Natural killer cell (primary cell): ENCODE measurements at places on chromosomes 2 and 18.
A peak's percentile ranks its signal among the peaks of the same experiment; 100 is the strongest.

DNA sequence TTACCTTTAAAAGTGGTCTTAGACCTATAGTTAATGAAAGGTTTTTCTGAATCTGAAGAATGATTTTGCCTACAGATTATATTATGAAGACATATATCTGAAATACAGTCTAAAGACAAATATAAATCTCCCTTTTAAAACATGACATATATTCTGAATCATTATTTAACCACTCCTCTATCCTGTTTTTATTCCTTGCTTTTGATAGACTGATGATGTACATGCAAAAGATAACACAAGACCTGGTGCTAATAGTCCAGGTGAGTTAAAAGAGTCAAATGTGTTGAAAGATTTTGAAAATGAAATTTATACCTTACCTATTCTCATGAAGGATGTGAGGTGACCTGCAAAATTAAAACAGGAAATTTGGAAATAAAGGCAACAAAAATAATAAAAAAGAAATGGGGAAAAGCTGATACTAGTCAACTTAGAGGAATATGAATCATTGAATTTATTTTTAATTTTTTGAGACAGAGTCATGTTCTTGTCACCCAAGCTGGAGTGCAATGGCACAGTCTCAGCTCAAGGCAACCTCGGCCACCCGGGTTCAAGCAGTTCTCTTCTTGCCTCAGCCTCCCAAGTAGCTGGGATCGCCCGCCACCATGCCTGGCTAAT lies 29.3 kb downstream of the DDX1 start:
- DNase-seq: no peak

GRCh38 chr2:44616667-44617155 lies 255.0 kb downstream of the CAMKMT start:
- peak; percentile 25 for DNase-seq

GRCh38 chr2:95004711-95005110 lies 20.8 kb upstream of the MAL start:
- no peak for DNase-seq

- no peak for DNase-seq
These were observed 191.1 kb upstream of the GLI2 start for GRCh38 chr2:120544522-120544921.

DNA sequence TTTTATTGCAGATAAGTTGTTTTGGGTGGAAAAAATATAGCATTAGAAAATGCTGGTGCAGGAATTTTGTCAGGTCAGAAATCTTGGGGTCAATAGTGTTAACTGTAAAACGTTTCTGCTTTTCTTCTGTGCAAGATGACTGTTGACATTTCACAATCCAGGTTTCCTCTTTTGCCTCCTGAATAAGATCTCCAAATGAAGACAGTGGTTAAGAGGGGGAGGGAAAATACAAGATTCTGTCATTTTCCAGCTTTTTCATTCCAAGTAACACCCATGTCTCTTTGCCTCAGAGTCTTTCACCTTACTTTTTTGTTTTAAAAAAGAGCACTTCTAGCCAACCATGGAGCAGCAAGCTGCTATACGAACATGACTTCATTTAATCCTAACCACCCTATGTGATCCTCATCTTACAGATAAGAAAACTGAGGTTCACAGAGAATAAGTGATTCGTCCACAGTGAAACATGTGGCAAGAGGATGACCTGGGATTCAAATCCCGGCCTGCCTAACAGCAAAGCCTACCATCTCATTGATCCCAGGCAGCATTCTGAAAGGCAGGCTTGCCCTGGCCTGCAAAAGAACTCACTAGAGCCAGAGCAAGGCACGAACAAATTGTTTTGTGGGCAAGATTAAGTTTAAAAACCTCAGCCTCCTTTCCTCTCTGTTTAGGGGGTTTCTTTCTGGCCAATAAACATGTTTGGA lies 3.0 kb downstream of the PLEK start:
- DNase-seq: no peak

- DNase-seq: no peak
These were observed 71.2 kb downstream of the SLC8A1 start for GRCh38 chr2:40380721-40381120.

DNA sequence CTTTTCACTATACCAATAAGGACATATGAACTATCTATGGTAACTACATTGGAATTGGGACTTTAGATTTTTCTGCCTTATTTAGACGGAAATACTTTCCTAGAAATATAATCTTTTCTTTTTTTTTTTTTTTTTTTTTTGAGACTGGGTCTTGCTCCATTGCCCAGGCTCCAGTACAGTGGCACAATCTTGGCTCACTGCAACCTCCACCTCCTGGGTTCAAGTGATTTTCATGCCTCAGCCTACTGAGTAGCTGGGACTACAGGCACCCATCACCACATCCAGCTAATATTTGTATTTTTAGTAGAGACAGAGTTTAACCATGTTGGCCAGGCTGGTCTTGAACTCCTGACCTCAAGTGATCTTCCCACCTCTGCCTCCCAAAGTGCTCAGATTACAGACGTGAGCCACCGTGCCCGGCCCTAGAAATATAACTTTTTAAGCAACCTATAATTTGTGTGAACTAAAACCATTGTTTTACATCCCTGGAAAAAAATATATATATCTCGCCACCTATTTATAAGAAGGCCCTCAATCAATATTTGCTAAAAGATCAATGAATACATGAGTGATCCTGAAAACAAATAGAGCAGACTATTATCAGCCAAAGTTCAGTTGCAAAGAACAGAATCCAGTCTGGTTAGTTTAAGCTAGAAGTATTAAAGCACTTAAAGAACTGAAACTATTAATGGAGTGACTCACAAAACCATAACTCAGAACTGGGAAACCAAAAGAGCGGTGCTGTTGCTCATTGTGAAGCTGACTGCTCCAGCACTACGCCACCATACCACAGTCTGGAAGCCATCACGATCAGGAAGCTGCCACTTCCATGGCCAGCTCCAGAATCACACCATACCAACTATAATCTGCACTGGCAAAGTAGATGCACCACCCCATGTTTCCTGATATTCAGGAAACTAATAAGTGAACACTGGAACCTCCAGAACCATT lies 8.4 kb upstream of the HNRNPLL start:
- DNase-seq: no peak

DNA sequence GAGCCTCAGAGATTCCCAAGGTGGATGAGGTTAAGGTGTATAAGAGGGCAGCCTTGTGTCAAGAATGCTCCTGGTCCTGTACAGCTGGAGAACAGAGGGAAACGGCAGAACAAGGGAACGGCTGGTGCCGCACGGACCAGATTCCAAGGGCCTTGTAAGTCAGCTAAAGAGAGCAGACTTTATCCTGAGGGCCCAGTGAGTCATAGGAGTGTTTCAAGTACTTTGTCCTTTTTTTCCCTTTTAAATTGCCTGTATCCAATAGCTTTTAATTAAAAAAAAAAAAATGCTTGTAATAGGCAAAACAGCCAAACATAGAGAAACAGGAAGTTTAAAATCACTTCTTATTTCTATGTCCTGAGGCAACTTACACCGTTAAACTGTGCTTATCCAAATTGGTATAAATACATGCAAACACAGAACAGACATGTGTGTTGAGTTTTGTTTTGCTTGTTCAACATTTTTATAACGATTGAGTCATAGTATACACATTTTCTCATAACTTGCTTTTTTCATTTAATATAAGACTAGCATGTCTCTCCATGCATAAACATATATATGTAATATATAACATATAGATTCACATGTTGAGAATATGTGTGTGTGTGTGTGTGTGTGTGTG lies 42.1 kb upstream of the EVA1A start:
- DNase-seq: no peak

- no peak for DNase-seq
These were observed 324.7 kb downstream of the SLC8A1 start for GRCh38 chr2:40127146-40127545.

DNA sequence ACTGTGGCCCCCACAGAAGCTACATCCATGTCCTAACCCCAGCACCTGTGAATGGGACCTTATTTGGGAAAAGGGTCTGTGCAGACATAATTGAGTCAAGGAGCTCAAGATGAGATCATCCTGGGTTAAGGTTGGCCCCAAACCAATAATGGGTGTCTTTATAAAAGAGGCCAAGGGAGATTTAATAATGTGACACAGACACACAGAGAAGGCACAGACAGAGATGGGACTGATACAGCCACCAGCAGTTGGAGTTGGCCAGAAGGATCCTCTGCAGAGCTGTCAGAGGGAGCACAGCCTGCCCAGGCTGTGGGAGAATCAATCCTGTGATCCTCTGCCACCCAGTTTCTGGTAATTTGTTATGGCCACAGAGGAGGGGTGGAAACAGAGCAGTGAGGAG lies 26.0 kb downstream of the SNORC start:
- DNase-seq: no peak

DNA sequence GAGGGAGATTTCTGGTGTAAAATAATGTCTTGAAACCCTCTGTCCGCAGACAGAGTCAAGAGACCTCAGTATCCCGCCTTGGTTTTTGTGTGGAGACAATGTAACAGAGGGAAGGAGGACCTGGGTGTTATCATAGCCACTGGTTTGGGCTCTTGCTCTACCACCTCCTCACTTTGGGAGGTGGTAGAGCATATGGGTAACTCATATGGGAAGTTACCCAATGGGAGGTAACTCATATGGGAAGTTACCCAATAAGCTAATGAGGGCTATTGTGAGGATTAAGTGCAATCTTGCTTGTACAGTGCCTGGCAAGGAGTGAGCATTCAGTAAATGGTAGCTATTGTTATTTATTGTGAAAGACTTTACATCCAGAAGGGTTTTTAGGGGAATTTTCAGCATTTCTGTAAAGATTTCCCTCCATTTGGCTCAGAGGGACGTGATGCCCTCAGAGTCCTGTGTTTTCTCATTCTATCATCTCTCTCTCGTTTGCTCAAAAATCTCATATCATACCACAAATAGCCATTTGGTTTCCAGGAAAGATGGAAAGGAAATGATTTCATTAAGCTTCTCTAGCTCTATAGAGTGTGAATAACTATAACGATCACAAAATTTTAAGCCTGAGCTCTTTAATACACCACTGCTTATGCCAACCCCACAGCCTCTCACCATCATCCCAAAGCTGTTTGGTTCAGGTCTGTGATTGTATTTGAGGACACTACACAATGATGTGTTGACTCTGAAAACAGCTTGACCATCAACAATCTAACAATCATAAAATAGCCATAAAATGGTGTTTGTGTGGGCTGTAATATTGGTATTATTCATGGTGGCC lies 307.7 kb downstream of the STK39 start:
- DNase-seq: no peak

DNA sequence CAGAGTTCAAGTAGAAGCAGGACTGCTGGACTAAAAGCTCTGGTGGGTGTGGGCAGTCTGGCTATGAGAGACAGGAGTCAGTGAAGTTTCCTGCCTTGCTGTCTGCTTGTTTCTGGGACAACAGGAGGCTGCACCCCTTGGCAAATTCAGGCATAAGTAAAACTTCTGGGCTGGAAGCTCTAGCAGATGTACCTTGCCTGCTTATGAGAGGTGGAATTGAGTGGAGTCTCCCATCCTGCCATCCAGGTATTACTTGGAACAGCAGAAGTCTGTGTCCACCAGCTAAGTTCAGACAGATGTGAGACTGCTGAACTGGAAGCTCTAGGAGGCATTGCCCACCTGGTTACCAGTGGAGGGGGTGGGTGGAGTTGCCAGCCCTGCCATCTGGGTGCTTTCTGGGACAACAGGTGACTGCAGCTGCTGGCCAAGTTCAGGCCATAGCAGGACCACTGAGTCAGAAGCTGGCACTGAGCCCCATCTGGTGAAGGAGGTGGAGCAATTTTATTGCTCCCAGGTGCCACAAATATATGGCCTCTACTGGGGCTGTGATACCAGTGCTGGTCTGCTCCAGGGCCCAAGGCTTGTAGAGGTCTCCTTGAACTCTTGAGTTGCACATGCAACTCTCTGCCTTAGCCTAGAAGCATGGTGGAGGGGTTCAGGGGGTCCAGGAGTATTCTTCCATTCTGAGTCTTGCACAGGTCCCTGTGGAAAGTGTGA lies 199.4 kb upstream of the FN1 start:
- no peak for DNase-seq

DNA sequence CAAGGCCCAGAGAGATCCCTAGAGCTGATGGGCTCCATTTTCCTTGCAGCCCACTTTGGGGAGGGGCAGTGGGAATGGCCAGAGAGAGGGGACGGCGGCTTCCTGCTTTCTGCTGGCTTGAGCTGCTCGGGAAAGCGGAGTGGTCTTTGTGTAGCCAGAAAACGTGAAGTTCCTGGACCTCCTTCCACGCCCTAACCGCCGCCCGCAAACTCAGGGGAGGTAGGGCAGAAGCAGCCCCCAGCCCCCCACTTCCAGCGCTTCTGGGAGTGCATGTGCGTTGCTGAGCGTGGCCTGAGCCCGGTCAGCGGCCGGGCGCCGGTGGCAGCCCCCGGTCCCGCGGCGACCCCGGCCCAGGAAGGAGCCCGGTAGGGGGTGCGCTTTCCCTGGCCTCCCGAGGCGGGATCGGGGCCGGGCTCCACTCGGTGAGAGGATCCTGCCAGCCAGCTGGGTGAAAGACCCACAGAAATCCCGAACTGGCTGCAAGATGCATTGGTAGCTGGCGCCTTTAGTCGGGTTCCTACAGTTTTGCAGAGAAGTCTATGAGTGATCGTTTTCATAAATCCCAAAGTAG lies 25.3 kb upstream of the BOD1L2 start:
- no peak for DNase-seq

DNA sequence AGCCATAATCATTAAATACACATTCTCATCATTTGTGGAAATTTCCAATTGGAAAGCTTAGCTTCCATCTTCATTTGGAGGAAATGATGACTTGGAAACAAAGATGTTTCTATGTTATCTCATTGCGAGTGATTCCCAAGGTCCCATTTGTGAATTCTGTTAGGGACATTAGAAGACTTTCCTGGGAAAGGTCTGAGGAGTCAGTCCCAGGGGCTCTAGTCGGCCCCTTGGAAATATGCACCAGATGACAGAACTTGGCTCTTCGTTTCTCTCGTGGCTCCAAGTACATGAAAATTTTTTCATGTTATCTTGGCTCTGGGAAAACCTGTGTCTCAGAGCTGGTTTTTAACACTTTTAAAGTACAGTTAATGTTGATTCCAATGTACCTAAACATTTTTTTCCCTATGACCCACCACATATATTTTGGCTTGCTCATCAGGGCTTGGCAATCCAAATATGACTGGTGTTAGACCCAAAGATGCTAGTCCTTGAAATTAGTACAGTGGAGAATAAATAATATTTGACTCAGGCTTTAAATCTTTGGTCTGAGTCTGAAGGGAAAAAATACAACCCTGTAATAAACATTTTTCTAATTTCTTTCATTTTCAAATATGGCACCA lies 15.4 kb upstream of the CAVIN2 start:
- DNase-seq: no peak

DNA sequence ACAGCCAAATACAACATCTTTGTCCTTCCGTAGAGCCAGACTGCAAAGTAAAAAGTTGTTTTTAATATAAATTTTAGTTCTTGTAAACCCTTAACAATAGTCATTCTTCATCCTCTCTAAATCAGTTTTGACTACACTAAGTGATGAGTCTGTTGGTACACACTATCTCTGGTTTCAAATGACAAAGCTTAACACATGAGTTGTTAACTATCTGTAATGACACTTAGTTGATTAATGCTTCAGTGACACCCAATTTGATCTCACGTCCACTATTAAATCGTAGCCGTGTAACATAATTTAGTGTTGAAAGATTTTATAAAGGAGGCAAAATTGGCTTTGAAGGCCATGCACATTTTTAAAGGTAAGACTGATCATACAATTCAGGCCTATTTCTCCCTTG lies 181.6 kb downstream of the ZNF521 start:
- DNase-seq: no peak
